ENCODE measurements at places on chromosomes 6 and 20. TPM values are rescaled to one million over a fixed set of nuclear protein-coding genes. Genes with fewer than 3 reads are reported as not detected.

Gene TDRD6
- not detected for total RNA-seq

Gene KCNK5
- 10.9 TPM for total RNA-seq

Gene HLA-DPB1
- total RNA-seq = 20.9 TPM

Gene HLA-DOA
- total RNA-seq = 3.9 TPM

Gene SLC16A10
- 6.5 TPM for total RNA-seq

Gene SLC22A1
- total RNA-seq = 2.4 TPM

Gene SLC12A5
- 1.2 TPM for total RNA-seq

Gene ULBP3
- 1.1 TPM for total RNA-seq

Gene REM1
- not detected for total RNA-seq
